K562 (cell line): ENCODE measurements at places on chromosomes 2 and 18. TPM values are rescaled to one million over a fixed set of nuclear protein-coding genes. Genes with fewer than 3 reads are reported as not detected.
A peak's percentile ranks its signal among the peaks of the same experiment; 100 is the strongest.

Gene DSG4
- total RNA-seq = not detected in 2 replicates

Gene ACP1
- 135 and 139 TPM in 2 replicates for total RNA-seq

Gene SERPINB7
- total RNA-seq = not detected in 2 replicates

Gene TWIST2
- not detected in 2 replicates for total RNA-seq

Gene MPV17
- total RNA-seq = 66.8 and 71.2 TPM in 2 replicates

Gene SPAG16
- 2.4 and 2.6 TPM in 2 replicates for total RNA-seq

Gene CHRNG
- not detected in 2 replicates for total RNA-seq

Gene CCDC68
- 0.74 and 1.3 TPM in 2 replicates for total RNA-seq

DNA sequence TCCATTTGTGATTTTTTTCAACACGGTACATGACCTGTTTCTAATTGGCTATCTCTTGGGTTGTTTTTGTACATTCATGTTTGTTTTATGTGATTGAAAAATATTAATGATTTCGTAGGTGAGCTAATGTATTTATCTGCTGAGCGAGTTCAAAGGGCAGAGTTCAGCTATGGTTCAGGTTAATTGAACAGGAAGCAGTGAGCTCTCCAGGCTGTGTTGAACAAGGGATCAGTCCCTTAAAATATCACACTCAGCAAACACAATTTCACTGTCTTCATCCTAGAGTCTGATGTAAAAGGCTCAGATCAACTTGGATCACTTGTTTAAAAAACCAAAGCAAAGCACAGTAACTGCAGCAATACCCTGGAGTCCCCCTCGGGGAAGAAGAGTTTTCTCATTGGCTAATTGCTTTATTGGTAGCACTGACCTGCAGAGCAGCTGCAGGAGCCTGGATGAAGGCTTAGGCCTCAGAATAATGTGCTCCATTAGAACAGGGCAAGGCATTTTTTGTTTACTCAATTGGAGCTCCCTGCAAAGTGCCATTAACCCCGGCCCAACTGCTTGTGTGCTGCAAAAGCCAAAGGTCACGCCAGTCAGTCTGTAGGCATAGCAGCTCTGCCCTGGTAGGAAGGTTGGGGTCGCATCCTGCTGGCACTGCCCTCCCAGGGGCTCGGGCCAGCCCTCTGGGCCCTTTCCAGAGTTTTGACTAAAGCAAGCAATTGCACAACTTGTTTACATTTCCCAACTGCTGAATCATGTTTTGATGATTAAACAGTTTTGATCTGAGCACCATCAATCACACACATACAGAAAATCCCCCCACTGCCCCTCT, 10.5 kb downstream of the ONECUT2 start:
- no peak for DNase-seq

GRCh38 chr2:169714699-169715098, 18.9 kb upstream of the KLHL23 start:
- no peak for DNase-seq

GRCh38 chr2:188919824-188920223, 54.3 kb upstream of the COL3A1 start:
- no peak for DNase-seq

DNA sequence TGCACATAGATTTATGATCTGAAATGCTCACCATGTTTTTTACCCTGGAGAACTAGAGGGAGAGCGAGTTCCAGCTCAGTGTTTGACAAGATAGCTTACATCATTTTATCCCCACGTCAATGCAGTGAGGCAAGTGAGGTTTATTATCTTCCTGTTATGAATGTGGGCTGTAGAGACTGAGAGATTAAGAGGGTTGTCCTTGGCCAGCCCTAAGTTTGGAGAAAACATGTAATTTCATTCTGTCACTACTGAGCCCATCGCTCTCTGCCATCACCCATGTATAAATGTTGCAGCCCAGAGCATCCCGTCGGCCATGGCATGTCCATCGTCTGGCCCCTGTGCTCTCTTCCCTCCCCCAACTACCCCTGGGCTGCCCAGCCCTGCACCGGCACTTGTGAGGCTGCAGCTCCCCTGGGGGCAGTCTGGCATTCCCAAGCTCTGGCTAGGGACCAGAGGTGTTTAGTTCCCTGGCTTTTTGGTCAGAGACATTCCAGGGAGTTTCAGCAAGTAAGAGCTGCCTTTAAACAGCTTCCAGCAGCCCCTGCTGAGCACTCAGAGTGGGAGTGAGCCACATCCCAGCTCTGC, 136.7 kb downstream of the ANTXR1 start:
- no peak for DNase-seq

- peak; percentile 24 for DNase-seq
Measured at GRCh38 chr2:153287109-153287801, 191.3 kb downstream of the RPRM start.

DNA sequence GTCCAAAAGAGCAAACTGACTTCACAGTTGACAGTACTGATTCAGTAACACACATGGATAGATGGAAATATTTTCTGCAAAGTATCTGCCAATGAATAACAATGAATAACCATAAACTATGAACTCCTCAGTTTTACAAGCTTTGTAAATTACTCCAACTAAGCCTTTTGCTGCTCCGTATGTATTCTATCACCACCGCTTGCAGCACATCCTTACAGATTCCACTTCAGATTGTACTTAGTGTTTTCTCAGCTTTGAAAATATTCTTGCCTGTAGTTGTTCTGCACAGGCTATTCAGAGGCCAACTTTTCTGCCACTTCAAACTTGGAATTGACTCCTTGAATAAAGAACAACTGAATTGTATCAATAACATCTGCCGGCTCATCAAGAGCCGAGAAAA, 36.2 kb downstream of the TLK1 start:
- DNase-seq = no peak

GRCh38 chr2:108615480-108616090, 81.3 kb downstream of the LIMS1 start:
- no peak for DNase-seq

- no peak for DNase-seq
Measured at GRCh38 chr2:64352292-64352691, 101.7 kb upstream of the LGALSL start.

DNA sequence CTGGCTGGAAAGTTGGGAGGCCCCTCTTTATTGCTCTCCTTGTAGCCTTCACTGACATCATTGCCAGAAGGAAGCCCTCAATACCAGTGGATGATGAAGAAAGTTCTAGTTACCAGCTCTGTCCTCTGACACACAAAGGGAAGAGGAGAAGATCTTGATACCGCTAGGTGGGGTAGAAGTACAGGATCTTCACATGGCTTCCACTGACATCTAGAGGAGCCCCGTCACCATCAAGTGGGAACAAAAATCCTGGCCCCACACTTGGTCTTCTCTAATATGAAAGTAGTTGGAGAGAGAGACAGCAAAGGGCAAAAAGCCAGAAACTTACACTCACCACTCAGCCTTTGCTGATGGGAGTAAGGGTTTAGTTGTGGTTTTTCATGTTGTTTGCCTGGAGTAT, 12.4 kb downstream of the XIRP2 start:
- DNase-seq = no peak

- no peak for DNase-seq
Measured at GRCh38 chr2:70906439-70907005, 29.2 kb upstream of the ATP6V1B1 start.

GRCh38 chr2:50922506-50922905, 109.4 kb downstream of the NRXN1 start:
- DNase-seq = no peak

DNA sequence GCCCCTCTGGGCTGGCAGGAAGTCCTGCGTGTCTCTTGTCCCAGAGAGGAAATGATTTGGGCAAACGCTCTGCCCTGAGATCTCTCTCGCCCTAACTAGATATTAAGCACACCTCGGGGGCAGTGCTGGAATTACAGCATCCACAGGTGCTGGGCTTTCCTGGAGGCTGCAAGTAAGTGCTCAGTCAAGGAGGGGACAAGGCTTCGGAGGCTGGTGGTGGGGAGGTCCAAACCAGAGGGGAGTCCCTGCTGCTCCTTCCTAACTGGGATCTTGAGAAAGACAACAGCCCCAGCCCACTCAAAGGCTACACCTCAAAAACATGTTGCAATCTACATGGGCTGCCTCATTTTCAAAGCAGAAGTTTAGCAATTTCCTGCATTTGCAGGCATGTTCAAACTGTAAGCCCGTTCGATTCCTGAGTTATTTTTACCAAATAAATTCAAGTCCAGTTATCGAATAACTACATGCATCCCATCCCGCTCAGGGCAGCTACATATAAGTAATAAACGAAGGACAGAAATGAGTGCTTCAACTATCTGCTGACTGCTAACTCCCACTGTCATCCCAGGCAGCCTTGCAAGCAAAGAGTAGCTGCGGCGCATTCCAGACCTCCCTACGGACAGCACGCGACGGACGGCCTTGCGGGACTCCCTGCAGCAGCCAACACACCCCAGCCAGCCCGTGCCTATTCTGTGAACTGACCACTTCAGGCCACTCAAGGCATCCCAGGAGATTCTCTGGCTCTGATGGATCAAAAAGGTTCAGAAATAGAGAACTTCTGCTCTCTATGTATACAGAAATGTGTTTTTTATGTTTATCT, 27.5 kb downstream of the ZNF516 start:
- DNase-seq = no peak

DNA sequence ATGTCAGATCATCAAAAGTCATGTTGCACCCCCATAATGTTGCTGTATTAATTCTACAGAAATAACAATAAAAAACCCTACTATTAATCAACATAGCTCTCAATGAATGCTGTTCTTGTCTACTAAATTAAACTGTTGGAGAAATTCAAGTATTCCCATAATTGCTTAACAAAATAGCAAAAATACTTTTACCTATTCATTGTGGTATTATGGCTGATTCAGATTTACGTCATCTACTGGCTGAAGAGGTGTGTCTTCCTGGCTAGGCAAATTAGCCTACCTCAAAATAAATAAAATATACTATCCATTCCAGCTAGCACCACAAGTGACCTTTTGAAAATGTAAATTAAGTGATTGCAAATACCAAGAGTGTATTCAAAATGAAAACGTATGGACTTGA, 249.4 kb downstream of the MEIS1 start:
- no peak for DNase-seq

DNA sequence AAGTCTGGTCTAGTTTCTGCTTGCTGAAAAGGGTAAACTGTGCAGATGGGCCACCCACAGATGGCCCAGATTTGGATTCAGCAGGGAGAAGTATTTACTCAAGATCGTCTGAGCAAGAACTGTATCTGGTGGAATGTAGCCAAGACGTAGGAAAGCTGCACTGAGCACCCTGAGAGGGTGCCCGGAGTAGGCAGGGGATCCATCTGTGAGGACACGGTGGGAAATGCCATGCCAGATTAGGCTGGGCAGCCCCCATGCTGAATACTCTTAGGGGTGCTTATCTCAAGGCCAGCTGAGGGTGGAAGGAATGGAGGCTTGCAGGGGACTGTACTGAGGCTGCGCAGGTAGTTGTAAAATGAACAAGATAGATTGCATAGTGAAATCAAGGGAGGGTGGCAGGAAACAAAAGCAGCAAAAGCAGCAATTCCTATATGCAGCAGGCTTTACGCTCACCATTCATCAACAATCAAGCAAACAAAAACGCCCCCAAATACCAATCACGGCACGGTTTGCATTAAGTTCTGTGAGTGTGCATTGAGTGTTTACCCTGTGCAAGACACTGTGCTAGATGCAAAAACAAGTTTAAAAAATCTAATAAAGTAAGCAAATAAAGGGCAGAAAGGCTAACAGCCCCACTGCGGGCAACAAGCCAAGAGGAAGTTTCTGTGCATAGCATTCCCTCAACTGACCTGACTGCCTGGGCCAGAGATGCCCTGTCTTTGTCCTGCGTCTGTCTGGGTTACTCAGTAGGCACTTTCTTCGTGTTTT, 32.2 kb upstream of the LPIN2 start:
- DNase-seq = no peak

DNA sequence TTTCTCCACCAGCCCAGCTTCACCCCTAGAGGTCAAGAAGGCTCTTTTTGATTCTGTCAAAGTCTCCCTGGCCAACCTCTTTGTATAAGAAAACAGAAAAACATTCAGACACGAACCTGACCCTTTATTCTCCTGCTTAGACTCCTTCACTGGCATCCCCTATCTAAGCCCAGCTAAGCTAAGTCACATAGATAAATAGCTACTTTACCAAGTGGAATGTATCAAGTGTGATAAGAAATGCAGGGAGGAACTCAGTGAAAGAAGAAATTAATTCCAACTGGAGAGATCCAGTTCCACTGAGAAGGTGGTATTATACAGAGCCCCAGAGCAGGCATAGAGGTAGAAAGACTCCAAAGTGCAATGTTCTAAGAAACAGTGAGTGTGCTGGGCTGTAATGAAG, 489.5 kb downstream of the TNS1 start:
- no peak for DNase-seq

DNA sequence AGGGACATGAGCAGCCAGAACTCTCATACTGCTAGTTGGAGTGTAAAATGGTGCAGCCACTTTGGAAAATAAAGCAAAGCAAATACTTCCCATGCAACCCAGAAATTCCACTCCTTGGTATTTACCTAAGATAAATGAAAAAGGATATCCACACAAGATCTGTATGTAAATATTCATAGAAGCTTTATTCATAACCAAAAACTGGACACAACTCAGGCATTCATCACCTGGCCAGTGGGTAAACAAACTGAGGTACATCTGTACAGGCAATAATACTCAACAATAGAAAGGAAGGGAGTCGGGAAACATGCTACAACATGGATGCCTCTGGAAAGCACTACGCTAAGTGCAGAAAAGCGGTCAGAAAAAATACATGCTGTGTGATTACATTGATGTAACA, 2.5 kb upstream of the LOXHD1 start:
- DNase-seq = no peak
